Spinal cord (tissue), 10 donors: ENCODE measurements at places on chromosomes 3 and 15.

DNA sequence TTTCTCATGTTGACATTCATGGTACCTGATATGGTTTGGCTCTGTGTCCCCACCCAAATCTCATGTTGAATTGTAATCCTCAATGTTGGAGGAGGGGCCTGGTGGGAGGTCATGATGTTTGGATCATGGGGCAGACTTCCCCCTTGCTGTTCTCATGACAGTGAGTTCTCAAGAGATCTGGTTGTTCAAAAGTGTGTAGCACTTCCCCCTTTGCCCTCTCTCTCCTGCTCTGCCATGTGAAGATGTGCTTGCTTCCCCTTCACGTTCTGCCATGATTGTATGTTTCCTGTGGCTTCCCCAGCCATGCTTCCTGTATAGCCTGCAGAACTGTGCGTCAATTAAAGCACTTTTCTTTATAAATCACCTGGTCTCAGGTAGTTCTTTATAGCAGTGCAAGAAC lies 3.3 kb upstream of the UBL7 start:
- no peak for DNase-seq

DNA sequence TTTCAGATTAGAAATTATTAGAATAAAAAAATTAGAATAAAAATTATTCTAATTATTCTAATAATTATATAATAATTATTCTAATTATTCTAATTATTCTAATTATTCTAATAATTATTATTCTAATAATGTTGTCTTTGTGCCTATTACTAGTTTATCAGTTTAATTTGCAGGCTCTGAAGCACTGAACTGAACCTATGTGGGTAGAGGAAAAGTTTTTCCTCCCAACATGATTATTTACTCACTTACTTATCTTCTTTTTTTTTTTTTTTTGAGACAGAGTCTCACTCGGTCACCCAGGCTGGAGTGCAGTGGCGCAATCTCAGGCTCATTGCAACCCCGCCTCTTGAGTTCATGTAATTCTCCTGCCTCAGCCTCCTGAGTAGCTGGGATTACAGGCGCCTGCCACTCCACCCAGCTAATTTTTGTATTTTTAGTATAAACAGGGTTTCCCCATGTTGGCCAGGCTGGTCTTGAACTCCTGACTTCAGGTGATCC lies 39.7 kb upstream of the C15orf39 start:
- no peak for DNase-seq

GRCh38 chr3:189771842-189772450 lies 140.8 kb downstream of the TP63 start:
- DNase-seq, result no peak

DNA sequence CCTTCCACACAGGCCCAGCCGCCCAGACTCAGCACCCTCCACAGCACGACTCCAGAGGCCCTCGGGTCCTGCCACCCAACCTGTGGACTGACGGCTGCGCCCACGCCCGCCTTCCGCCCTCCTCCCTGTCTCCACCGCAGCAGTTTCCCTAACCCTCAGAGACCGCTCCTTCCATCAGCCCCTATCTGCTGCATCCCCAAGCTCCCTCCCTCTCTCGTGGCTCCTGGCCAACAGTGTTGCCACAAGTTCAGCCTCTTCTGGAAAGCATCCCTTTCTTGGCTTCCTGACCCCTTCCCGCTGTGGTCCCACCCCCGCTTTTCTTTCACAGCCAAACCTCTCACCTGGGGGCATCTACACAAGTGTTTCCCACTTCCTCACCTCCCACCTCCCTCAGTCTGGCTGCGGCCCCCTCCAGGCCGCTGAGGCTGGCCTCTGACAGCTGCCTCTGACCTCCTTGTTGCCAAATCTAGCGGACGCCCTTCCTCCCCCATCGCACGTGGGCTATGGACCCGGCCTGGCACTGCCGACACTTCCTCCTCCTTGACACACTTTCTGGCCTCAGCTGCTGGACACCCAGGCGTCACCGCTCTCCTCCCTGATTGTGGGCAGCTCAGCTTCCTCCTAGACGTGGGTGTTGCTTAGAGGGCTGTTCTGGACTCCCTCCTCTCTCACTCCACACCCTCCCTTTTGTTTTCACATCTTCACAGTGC lies 168.8 kb upstream of the TLE3 start:
- DNase-seq, result no peak

DNA sequence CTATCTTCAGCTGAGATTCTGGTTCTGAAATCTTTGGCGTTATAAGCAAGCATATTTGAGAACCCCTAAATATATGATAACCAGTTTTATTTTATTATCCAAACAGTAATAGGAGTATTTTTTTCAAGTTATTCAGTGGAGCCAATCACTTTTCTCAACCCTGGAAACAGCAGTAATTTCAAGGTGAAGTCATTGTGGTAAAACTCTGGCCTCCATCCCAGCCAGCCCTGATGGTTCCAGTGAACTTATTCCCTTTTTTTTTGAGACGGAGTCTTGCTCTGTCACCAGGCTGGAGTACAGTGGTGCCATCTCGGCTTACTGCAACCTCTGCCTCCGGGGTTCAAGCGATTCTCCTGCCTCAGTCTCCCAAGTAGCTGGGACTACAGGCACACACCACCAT lies 545.4 kb upstream of the IL12A start:
- no peak for DNase-seq

- DNase-seq, result no peak
Observed at GRCh38 chr3:194607592-194608389, 25.4 kb downstream of the TMEM44 start.

DNA sequence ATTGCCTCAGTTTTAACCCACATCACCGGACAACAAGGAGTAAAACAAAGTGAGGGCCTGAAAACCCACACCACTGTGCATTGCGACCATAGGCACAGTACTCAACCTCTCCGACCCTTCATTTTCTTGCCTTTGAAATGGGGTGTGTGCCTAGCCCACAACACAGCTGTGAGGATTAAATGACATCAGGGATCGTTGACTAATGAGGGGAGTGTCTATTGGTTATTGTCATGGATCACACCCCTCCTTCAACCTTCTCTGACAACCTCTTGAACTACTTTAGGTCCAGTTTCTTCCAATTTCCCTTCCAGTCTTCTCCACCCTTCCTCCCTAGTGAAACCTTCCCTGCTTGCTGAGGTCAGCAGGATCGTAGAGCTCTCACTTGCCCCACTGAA lies 89.5 kb downstream of the HES1 start:
- no peak for DNase-seq

DNA sequence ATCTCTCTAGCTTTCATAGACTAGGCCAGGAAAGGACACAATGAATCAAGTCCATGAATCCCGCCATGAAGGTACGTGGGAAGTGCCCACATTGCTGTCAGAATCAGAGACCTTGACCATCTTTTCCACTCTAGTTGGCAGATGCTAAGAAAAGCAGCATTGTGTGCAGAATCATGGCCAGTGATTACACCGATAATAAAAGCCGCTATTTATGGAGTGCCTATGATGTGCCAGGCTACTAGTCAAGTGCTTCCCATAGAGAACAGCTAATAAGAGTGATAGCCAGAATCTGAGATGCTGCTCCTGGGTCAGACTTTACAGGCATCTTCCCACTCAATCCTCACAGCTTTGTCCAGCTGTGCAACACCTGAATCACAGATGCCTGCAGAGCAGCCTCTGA lies 13.2 kb upstream of the RPL32 start:
- no peak for DNase-seq

DNA sequence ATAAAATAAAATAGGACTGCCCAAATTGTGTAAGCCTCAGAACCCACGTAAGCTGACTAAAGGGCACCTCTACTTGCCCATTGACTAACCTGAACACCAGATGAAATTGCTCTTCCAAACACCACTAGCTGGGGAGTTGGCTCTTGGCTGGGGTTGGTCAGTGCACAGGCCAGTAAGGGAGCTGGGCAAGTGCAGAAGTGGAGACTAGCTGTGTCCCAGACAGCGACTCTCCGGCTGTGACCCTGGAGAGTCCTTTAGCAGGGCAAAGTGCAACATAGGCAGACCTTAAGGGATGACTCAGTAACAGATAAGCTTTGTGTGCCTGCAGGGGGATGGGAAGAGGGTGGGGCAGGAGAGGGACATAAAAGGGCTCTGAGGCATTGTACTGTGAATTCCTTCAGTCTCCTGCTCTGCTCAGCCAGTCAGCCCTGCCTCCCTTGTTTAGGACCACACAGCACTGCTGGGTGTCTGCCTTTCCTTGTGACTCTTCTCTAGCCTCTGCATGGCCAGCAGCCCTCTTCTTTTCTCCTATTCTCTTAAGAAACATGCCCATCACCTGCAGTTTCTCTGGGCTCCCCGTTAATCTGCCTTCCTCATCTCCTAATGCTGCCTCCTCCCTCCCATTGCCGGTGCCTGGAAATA lies 13.2 kb downstream of the NR1I2 start:
- no peak for DNase-seq

DNA sequence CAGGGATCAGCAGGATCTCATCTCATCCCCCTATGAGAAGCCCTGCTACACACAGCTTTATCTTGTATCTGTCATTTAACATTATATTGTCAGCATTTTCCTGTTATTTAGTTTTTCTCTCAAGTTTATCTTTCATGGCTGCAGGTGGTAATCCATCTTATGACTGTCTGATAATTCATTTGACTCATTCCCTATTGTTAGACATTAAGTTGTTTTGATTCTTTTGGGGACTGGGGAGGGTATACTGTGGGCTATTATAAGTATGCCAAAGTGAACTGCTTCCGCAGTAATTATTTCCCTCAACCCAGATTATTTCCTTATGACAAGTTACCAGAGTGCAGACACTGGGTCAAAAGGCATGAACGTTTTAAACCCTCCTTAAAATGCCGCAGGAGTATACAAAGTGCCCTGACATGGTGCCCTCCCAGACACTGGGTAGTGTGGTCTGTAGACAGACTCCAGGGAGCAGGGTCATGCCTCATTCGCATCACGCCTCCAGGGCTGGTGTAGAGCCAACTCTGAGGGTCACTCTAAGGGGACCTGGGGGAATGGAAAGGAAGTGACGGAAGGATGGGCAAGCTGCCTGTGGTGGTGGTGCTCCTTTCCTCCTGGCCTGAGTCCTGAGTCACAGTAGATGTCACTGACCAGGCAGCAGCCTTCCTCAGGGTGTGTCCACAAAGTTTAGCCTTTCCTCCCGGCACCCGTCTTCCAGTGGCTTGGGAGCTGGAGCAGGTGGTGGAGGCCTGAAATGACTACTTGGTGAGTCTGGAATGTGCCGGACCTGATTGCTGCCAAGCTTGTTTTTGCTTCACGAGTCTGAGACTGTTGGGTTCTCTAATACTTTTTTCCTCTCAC lies 11.6 kb downstream of the GPR160 start:
- DNase-seq, result no peak

DNA sequence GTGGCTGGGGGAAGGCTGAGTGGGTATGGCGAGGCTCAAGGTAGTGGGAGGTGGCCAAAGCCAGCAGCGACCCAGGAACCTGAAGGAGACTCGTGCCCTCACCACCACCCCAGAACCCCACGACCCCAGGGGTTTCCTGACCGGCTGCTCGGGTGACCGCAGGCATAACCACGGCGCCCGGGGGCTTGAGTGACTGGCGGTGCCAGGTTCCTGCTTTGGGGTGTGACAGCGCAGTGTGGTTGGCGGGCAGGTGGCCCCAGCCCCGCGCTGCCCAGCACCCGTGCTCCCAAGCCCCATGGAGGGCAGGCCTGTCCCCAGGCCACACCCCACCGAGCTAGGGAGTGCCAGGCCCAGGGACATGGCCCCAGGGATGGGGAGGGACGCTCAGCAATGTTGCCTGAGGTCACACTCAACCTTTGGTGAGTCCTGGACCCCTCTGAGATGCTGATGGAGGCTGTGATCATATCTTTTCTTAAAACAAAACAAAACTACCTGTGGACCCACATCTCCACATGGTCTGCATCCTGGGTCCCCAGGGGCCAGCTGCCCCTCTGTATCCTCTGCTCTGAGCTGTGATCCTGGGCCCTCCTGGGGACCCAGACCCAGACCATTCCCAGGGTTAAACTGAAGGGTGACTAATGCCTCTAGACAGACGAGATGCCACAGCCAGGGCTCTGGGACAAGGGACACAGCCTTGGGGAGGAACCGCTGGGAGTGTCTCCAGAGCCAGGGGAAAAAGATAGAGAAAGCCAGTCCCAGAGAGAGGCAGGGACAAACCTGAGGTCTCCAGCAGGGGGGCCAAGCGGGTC lies 13.0 kb downstream of the DNAJB8 start:
- no peak for DNase-seq

DNA sequence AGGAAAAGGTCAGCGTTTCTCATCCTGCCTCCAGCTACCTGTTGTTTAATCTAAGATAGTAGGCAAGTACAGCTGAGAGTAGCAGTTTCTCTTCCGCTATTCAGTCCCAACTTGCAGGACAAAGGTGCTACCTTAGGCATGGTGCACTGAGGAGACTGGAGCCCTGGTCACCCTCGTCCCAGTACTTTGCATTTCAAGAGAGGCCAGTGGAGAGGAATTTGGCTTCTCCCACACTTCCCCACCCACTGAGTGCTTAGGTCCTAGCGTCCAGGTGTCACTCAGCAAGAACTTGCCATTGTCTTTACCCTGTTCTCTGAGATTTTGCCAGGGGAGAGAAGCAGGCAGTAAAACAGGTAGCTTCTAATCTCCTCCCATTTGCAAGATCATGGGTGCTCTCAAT lies 12.5 kb upstream of the RPN1 start:
- no peak for DNase-seq

DNA sequence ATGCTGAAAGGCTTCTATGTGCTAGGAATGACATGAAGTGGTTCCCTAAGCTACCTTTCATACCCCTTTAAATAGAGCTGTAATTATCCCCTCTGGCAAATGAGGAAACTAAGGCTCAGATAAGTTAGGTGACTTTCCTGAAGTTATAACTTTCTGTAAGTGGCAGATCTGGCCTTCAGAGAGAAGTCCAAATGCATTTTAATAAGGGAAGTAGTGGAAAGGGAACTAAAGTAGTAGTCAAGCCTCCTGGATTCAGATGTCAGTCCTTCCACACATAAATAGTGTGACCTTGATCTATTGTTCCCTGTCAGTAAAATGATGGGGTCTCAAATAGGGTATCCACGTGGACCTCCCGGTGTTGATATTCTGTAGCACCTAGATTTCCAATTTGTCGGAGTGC lies 277.7 kb downstream of the EDEM1 start:
- no peak for DNase-seq
